ENCODE measurements at places on chromosomes 5 and 9. TPM values are rescaled to one million over a fixed set of nuclear protein-coding genes. Genes with fewer than 3 reads are reported as not detected.
A peak's percentile ranks its signal among the peaks of the same experiment; 100 is the strongest.

DNA sequence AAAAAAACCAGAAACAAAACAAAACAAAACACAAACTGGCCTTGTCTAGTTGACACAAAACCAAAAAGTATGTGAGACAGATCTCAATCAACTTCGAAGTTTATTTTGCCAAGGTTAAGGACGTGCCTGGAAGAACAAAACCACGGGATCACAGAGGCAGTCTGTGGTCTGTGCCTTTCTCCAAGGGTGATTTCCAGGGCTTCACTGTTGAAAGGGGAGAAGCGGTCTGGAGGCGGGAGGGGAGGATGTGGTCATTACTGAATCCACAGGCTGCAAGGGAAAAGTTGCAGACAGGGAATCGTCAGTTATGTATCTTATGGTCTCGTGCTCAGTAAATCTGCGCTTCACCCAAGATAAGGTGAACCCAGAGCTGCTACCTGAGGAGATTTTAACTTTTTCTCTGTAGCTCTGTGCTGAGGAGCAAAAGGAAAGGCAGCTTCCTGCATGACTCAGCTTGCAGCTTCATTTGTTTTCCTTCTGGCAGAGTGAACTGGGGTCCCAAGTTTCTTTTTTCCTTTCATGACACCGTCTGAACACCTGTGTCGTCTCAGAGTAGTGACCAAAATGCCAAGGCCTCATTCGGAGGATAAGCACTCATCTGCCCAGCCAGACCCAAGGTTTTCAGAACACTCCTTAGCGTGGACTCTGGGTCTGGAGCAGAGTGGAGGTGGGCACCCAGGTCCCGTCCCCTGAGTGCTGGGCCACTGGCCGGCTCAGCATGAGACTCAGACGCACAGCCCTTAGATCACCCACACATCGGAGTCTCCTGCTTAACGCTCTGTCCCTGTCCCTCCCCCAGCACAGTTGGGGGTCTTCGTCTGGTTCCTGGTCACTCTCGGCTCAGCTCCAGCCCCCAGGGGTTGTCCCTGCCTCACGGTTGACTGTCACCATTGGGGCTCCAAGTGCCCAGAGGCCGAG is 25.9 kb downstream of the ROPN1L start:
- DNase-seq, result no peak

DNA sequence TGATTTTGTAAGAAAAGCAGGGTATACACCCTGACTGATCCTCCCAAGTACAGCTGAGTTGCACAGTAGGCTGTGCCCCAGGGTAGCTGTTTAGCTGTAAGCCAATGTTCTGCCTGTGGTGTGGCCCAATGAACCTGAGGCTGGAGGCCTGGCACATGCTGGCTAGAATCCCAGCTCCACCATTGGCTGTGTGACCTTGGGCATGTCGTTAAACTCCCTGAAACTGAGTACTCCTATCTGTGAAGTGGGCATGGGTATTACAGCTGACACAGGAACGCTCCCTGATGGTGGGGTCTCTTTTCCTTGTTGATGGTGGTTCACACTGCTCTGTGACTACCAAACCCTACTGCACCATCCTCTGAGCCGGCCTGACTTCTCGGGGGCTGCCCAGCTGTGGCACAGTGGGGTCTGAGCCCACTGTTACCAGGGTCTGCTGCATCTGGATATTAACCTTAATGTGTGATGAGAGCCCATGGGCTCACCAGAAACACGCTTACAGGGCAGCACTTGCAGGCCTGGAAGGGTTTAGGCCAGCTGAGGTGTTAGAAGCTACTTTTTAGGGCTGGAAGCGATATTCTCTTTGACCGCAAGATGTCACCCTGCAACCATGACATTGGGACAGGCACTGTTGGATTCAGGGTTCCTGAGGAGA is 7.0 kb upstream of the GADD45G start:
- DNase-seq, result peak; percentile 75

GRCh38 chr9:135703726-135704125 is 1.7 kb downstream of the KCNT1 start:
- DNase-seq, result no peak

DNA sequence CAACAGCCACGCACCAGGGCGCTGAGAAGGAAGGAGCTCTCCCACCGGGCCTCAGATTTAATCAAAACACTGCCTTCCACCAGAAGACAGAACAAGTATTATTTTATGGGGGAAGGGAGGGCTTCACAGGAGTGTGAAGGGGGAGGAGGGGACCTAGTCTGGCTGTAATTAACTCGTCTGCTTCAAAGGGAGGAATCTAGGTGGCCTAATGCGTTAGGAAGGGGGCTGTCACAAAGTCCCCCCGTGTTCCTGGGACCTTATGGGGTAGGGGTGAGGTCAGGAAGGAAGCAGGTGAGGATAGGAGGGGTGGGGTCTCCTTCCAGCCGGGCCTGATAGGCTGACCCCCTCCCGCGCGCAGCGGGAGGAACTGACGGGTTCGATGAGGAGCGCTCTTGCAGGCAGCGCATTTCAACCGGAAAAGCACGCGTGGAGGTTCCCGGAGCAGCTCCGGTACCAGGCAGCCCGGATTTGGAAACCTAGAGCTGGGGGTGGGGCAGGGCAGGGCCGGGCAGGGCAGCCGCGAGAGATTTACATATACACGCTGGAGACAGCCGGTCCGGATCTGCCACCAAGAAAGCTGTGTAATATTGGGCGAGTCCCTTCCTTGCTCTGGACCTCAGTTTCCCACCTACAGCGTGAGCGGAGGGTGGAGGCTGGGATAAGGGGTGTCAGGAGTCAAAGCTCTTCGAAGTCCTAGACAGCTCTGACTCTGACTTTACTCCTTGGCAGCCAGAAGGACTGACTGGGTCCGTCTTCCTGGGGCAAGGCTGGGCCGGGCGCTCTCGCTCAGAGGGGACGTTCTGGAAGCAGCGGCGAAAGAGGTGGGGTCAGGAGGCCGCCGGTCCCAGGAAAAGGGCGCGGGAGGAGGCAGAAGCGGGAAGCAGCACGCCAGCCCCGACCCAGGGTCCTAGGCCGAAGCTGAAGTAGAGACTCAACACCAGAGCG is 1.8 kb downstream of the SHB start:
- peak; percentile 63 for DNase-seq

- DNase-seq, result no peak
Observed at GRCh38 chr5:6423327-6424109, 25.1 kb upstream of the UBE2QL1 start.

GRCh38 chr9:12816656-12817101 is 41.9 kb downstream of the LURAP1L start:
- peak; percentile 9 for DNase-seq

DNA sequence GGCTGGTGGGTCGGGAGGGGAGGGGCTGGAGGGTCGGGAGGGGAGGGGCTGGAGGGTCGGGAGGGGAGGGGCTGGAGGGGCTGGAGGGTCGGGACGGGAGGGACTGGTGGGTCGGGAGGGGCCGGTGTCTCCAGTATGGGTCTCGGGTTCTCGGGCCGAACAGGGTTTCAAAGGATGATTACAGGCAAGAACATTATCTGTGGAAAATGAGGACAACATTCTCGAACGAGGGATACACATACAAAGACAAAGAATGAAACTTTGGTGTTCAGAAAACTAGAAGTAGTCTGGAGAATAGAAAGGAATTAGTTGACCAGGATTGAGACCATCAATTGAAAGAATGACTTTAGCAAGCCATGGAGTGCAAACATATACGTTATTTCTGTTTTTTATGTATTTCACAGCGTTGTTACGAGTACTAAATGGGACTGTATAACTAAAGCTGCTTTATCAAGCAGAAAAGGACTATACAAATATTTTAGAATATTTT is 360 bp upstream of the ZCCHC10 start:
- DNase-seq, result no peak

DNA sequence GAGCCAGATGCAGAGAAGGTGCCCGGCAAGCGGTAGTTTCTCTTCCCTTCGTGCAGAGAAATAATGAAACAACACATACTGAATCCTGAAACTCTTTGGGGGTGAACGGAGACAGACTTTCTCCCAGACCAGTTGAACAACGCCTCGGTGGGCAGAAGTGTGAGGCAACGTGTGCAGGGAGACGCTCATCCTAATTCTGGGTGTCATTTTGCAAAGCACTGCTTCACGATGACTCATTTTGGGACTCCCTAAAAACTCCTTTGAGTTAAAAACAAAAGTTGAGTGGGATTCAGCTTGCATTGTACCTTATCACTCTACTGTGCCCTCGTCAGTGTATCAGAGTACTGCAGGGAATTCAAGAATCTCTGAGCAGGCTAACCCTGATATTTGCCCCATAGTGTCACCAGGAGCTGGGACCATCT is 3.5 kb upstream of the NEK6 start:
- no peak for DNase-seq

DNA sequence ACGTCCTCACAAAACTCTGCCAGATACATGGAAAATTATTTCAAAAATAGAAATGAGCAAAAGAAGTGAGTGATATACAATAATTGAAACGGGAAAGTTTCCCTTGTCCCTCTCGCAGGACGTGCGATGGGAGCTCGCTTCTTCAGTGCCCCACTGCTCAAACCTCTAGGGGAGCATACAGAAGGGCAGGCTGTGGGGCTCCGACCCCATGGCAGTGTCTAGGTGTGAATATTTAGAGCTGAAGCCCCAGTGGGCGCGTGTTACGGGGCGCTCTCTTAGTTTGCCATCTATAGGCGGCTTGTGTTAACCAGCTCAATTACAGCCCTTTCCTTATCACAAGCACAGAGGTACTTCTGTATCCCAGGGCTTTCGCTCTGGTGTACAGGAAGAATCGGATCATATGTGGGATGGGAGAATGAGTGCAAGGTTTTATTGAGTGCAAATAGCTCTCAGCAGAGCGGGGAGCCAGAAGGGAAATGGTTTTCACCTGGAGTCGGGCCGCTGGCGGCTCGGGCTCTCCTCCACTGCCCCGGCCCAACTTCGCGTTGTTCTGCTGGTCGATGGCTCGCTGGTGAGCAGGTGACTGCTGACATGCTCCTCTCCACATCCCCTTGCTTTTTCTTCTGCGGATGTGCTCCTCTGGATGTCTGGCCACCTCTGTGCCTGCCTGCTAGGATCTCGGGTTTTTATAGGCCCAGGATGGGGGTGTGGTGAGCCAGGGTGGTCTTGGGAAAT is 334.0 kb upstream of the PTPRD start:
- DNase-seq, result no peak

- no peak for DNase-seq
Observed at GRCh38 chr5:39863926-39864552, 439.3 kb upstream of the DAB2 start.

DNA sequence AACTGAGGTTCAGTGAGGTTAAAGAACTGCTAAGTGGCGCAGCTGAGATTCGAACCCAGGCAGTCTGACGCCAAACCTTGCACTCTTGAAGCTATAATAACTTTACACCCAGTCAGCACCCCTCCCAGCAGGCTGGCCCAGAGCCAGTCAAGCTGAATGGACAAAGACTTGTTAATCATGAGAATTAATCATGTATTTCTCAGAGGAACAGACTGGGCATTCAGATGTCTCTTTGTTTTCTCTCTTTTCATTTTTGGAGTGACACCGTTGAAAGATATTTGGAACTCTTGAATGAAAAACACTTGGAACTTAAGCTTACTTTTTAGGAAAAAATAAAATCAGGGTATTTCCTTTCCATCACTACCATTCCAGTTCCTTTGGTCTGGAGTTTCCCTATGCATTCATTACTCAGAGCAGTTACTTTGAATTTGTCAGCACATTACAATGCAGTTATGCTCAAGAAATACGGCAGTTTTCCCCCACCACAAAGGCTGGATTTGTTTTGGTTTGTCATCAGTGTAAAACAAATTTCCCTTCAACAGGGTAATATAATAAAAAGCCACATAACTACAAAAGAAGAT is 22.6 kb upstream of the MAMDC2 start:
- DNase-seq, result no peak

DNA sequence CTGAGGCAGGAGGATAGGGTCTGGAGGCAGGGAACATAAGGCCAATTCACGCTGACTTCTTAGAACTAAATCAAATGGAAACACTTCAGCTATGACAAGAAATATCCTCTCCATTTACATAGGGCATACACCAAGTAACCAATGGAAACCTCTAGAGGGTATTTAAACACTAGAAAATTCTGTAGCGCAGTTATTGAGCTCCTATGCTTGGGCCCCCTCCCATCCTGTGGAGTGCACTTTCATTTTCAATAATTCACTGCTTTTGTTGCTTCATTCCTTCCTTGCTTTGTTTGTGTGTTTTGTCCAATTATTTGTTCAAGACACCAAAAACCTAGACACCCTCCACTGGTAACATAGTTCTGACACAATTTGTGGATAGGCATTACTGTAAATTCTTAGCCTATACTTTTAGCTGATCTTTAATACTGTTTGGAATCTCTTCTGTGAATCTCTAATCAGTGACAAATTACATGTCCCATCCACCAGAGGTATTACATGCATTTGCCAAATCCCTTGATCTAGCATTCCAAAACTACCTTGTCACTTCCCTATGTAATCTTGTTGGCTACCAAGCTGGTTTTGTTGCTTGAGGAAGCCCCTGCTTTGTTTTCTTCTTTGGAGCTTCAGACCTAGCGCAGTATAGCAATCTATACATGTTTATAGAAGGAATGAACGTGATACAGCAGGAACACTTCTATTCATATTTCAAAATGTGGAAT is 61.6 kb downstream of the ST8SIA4 start:
- DNase-seq, result no peak

DNA sequence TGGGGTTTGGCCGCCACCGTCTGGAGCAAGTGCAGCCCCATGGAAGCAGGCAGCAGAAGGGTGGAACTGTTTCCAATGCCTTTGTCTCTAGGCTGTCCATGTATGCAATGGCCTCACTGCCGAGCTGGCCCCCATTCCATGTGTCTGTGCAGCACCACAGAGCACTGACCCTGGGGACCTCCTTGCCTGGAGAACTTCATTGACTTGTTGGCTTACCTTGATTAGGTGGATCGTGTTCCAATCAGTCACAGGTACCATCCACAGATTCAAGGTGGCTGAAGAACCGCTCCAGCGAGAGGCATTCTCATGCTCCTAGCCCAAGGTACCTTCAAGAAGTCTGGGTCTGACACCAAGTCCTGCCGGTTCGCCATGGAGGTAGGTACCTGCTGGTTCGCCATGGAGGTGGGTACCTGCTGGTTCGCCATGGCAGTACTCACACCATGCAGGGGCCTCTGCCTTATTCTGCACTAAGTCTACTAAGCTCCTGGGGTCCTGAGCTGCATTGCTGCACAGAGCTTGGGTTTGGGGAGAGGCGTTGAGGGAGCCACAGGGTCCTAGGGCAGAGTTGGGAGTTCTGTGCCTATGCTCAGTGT is 358.3 kb upstream of the IRX1 start:
- no peak for DNase-seq

The HMGCS1 gene
- 84.5 TPM for polyA plus RNA-seq

The PHYHD1 gene
- 1.1 TPM for polyA plus RNA-seq

The ALDH7A1 gene
- polyA plus RNA-seq, result 34.9 TPM

The STK32A gene
- 0.92 TPM for polyA plus RNA-seq

The BOD1 gene
- 76.7 TPM for polyA plus RNA-seq

The BDP1 gene
- polyA plus RNA-seq, result 5.7 TPM

The GBA2 gene
- 63.4 TPM for polyA plus RNA-seq

The KIF24 gene
- polyA plus RNA-seq, result 0.45 TPM

The SMC2 gene
- polyA plus RNA-seq, result 1.6 TPM

The OMD gene
- polyA plus RNA-seq, result not detected

The SYNPO gene
- polyA plus RNA-seq, result 26.2 TPM

The PHAX gene
- 32.8 TPM for polyA plus RNA-seq

The LAMC3 gene
- not detected for polyA plus RNA-seq

The SIT1 gene
- polyA plus RNA-seq, result 0.89 TPM

The WNT8A gene
- polyA plus RNA-seq, result not detected

Measured in small intestine (tissue), 16 donors.